ENCODE measurements at places on chromosomes 1 and 21. TPM values are rescaled to one million over a fixed set of nuclear protein-coding genes. Genes with fewer than 3 reads are reported as not detected.

DNA sequence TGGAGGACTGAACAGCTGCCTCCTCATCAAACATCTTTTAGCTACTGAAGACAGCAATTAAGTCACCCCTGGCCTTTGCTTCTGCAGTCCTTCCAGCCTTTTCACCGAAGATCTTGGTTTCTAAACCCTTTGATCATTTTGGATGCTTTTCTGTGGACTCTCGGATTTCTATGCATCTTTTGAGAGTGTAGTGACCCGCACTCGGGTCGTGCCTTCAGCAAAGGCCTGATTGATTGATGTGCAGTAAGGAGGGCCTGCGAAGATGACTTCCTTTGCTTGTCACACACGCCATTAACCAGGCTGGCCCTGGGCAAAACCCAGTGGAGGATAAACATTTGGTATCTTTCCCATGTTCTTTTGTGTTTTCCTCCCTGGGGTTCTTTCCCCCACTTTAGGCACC is 157.5 kb upstream of the CD34 start:
- no peak overlapping the region for H3K4me3 ChIP-seq
- H3K27me3 ChIP-seq = no peaks in the 10 kb centered on the region
- H3K36me3 ChIP-seq = no peaks in the 10 kb centered on the region
- no peaks in the 10 kb centered on the region for H3K4me1 ChIP-seq

GRCh38 chr1:12717301-12717838 is 1.5 kb downstream of the AADACL3 start:
- no peaks in the 10 kb centered on the region for H3K36me3 ChIP-seq
- DNase-seq = no peak
- no peaks in the 10 kb centered on the region for H3K27me3 ChIP-seq
- H3K27ac ChIP-seq = no peak overlapping the region

DNA sequence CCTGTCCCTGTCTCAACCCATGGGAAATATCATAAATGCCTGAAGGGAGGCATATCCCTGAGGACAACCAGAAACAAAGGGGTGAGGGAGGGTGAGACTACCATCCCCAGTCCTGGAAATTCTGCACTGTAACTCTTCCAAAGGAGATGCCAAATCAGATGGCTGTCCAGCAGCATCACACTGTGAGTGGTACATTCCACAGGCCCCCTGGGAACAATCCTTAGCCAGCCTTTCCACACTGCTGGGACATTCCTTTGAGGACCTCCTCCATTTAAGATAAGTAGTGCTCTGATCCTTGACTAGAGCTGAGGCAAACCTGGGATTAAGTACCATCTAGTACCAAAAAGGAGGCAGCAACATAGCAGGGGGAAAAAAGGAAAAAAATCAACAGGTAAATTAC is 10.7 kb downstream of the IVL start:
- no peaks in the 10 kb centered on the region for H3K4me1 ChIP-seq
- H3K36me3 ChIP-seq = no peaks in the 10 kb centered on the region
- no peak overlapping the region for H3K27ac ChIP-seq
- H3K27me3 ChIP-seq = no peaks in the 10 kb centered on the region

DNA sequence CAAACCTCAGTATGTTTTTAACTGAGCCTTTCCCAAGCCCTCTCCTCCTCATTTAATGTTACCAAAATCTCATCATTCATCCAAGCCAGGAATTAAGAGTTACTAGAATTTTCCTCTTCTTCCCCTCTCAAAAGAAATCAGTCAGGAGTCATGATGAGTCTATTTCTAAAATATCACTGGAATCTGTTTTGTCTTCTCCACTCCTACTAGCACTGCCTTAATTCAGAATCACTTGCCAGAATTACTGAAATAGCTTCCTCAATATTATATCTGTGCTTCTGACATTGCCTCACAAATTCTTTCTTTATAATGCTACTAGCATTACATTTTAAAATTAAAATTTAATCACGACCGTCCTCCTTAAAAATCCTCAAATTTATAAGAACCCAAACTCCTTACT is 106.1 kb downstream of the PTGER3 start:
- no peak for DNase-seq
- H3K4me3 ChIP-seq = no peak overlapping the region
- no peaks in the 10 kb centered on the region for H3K27me3 ChIP-seq
- H3K4me1 ChIP-seq = no peaks in the 10 kb centered on the region
- no peak overlapping the region for H3K27ac ChIP-seq

DNA sequence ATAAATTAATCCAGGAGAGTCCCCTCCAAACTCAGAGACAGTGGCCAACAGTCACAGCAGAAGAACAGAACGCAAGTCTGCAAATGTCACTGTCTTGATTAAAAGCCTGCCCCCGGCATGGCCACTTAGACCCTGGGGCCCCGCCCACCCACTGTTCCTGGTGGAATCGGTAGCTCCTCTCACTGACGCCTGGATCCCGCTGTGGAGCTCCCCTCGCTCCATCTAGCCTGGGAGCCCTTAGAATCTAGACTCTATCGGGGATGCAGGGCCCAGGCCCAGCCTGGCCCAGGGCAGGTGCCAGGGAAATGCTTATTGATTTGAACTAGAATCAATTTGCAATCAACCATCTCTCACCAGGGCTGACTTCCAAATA is 21.4 kb upstream of the PLEKHG5 start:
- no peaks in the 10 kb centered on the region for H3K27me3 ChIP-seq
- DNase-seq = no peak
- no peaks in the 10 kb centered on the region for H3K36me3 ChIP-seq
- no peak overlapping the region for H3K27ac ChIP-seq

DNA sequence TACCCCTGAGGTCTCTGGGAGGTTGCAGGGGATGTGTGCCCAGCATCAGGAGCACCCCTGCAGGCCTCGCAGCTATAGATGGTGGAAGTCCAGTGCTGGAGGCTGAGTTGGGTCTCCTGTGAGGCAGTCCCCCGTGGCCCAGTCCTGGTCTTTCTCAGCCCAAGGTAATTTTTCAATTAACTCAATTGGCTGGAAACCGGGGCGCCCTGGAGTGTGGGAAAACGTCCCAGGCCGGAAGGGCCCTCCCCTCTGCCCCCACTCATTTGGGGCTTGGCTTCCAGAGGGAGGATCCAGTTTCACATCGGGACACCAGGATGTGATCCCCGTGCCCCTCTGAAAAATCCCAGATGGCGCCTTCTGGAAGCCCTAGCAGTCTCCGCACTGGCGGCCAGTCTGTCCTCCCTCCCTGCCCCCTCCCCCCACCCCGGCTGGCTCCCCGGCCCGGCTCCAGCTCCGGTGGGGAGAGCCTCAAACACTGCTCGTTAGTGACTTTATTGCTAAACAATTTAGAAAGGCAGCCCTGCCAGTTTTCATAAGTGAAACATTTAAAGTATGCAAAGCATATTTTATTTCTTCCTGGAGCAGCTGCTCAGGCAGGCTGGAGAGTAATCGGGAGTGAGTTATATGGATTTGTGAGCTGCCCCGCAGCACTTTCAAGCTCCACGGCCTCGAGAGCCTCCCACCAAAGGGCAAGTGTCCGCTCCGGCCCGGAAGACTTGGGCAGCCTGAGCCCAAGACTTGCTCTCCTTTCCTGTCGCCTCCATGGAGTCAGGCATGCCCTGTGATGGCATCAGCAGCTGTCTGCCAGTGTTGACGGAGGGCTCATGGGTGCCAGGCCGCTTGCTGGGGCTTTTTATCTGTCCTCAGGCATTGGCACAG is 208.2 kb upstream of the TMEM51 start:
- H3K4me3 ChIP-seq = peak overlapping the region; percentile 10
- H3K27me3 ChIP-seq = no peaks in the 10 kb centered on the region
- peak overlapping the region; percentile 82 for H3K27ac ChIP-seq
- peaks cover 40% of the 10 kb centered on the region for H3K4me1 ChIP-seq

DNA sequence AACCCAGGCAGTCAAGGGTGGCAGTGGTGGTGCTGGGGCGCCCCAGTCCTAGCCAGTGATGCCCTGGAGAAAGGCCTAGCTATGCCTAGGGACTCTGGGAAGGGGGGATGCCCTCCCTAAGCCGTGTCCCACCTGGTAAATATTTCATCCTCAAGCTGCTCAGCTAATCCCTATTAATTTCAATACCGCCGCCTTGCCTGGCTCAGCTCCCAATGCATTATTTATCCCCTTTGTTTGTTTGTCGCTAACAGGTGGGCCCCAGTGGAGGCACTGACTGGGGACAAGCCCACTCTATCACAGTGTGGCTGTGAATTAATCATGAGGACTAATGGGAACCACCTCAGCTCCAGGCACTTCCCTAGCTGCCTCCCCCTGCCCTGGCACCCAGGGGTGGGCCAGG is 22.5 kb downstream of the DMAP1 start:
- no peaks in the 10 kb centered on the region for H3K36me3 ChIP-seq
- no peak overlapping the region for H3K27ac ChIP-seq
- DNase-seq = no peak
- H3K4me1 ChIP-seq = peaks cover 12% of the 10 kb centered on the region
- no peaks in the 10 kb centered on the region for H3K27me3 ChIP-seq

- peaks cover 12% of the 10 kb centered on the region for H3K4me1 ChIP-seq
- no peak for DNase-seq
- no peaks in the 10 kb centered on the region for H3K36me3 ChIP-seq
- H3K27me3 ChIP-seq = no peaks in the 10 kb centered on the region
- peak overlapping the region; percentile 70 for H3K27ac ChIP-seq
Observed at GRCh38 chr21:29175408-29176134, 45.1 kb downstream of the MAP3K7CL start.

DNA sequence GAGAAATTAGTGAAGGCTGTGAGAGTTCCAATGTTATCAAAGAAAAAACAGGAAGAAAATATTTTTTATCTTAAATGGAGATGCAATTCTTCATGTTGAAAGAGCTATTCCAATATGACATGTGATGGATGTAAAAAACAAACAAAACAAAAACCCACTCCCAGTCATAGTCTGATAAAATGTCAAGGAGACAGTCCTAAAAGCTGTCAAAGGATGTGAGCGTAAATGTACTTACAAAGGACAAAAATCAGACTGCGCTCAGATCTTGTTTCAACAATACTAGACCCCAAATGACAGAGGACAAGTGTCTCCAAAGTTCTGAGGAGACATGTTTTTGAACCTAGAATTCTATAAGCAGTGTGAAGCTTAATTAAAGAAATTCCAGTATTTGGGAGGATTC is 265.8 kb downstream of the PLPP3 start:
- no peaks in the 10 kb centered on the region for H3K27me3 ChIP-seq
- DNase-seq = no peak

DNA sequence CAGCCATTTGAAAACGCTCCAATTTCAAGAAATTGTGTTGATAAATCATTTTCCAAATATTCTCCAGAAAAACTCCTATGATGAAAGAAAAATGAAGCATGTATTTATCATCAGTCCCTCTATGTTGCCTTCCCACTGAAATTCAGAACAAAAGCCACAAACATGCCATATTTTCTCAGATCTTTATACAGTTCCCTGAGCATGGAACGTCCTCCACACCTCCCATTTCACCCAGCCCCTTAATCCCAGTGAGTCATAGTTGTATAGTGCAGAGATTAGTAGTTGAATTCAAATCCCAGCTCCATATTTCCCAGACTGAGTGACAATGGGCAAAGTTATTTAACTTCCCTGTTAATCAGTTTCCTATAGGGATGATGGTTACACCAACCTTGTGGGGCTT is 20.6 kb upstream of the NPL start:
- DNase-seq = no peak
- no peak overlapping the region for H3K27ac ChIP-seq
- H3K27me3 ChIP-seq = no peaks in the 10 kb centered on the region
- H3K36me3 ChIP-seq = no peaks in the 10 kb centered on the region

DNA sequence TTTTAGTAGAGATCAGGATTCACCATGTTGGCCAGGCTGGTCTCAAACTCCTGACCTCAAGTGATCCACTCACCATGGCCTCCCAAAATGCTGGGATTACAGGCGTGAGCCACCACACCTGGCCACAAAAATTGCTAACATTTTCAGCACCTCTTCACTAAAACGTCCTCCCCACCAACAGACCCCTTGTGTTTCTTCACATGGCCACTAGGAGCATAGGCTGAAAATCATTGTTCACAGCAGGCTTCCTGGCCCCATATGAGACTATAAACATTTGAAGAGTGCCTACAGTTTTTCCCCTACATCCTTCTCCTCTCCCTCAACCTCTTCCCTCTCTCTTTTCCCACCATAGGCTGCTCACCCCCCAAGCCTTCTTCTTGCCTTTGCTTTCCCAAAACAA is 28.0 kb upstream of the SFPQ start:
- peak; percentile 10 for DNase-seq
- H3K27ac ChIP-seq = no peak overlapping the region
- H3K27me3 ChIP-seq = no peaks in the 10 kb centered on the region
- H3K4me1 ChIP-seq = peaks cover 10% of the 10 kb centered on the region

DNA sequence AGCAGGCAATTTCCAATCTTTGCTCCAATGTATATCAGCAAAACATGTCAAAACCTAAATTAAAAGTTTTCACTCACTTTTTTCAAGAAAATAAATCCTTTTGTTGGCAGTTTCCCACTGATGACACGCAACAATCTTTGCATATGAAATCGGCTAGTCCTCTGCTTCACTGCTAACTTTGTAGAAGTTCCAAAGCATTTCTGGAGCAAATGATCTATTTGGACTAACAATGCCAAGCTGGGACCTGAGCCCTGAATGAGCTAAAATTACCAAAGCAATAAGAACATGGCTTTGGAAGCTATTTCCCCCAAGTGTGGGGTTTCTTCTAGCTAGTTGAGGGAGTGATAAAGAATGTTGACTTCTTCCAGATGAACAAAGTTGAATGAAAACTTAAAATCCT is 5.1 kb downstream of the BEND5 start:
- H3K27me3 ChIP-seq = peaks cover 9% of the 10 kb centered on the region
- no peaks in the 10 kb centered on the region for H3K4me1 ChIP-seq
- DNase-seq = no peak
- no peak overlapping the region for H3K27ac ChIP-seq
- H3K36me3 ChIP-seq = no peaks in the 10 kb centered on the region

GRCh38 chr1:12314333-12314903 is 84.6 kb downstream of the VPS13D start:
- H3K27ac ChIP-seq = no peak overlapping the region
- no peaks in the 10 kb centered on the region for H3K27me3 ChIP-seq
- H3K4me3 ChIP-seq = no peak overlapping the region
- peak; percentile 38 for DNase-seq
- peaks cover 4% of the 10 kb centered on the region for H3K36me3 ChIP-seq

DNA sequence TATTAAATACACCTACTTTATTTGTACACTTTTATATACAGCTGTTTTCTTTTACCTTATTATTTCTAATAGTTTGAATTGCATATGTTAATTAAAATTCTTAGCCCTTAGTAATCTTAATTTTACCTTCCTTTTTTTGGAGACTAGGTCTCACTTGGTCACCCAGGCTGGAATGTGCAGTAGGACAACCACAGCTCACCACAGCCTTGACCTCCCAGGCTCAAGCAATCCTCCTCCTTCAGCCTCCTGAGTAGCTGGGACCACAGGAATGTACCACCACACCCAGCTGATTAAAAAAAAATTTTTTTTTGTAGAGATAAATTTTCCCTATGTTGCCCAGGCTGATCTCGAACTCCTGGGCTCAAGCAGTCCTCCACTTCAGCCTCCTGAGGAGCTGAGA is 15.0 kb upstream of the SDC3 start:
- H3K27ac ChIP-seq = no peak overlapping the region
- no peaks in the 10 kb centered on the region for H3K36me3 ChIP-seq
- DNase-seq = peak; percentile 70

NMNAT1 gene
- 11.5 TPM for polyA plus RNA-seq

ARMH1 gene
- polyA plus RNA-seq = 0.75 TPM

AMY1A gene
- not detected for polyA plus RNA-seq

SPRR2F gene
- polyA plus RNA-seq = not detected

OR2T2 gene
- not detected for polyA plus RNA-seq

DYNLT5 gene
- polyA plus RNA-seq = 0.32 TPM

FMOD gene
- 2.9 TPM for polyA plus RNA-seq

DONSON gene
- 23.6 TPM for polyA plus RNA-seq

LRRC3 gene
- polyA plus RNA-seq = 0.43 TPM

DDX20 gene
- 22.2 TPM for polyA plus RNA-seq

Measured in fibroblast of lung (primary cell).